ENCODE measurements at places on chromosomes 11 and 22. TPM values are rescaled to one million over a fixed set of nuclear protein-coding genes. Genes with fewer than 3 reads are reported as not detected.

The CEP57 gene
- 31.5 TPM for total RNA-seq

The ESAM gene
- total RNA-seq = not detected

The PKP3 gene
- 520 TPM for total RNA-seq

The CARD16 gene
- total RNA-seq = 0.85 TPM

The POTEH gene
- not detected for total RNA-seq

The FXYD2 gene
- not detected for total RNA-seq

The MOV10L1 gene
- 0.07 TPM for total RNA-seq

The ROBO4 gene
- total RNA-seq = not detected

The ZNF214 gene
- total RNA-seq = 0.37 TPM

The MMP12 gene
- total RNA-seq = not detected

The SCGB1C1 gene
- total RNA-seq = not detected

The TST gene
- 66.0 TPM for total RNA-seq

The CYTH4 gene
- 0.21 TPM for total RNA-seq

The ENTHD1 gene
- not detected for total RNA-seq

The KCNJ4 gene
- not detected for total RNA-seq

The IGLL1 gene
- not detected for total RNA-seq

The RBMXL2 gene
- not detected for total RNA-seq

The GSTT2B gene
- 2.1 TPM for total RNA-seq

The MRGPRE gene
- not detected for total RNA-seq

The KCNK4 gene
- total RNA-seq = not detected

The MPPED1 gene
- total RNA-seq = not detected

The OR56A5 gene
- total RNA-seq = not detected

The FZD4 gene
- 0.33 TPM for total RNA-seq

The TP53AIP1 gene
- total RNA-seq = 2.6 TPM

The FAR1 gene
- 44.6 TPM for total RNA-seq

The ABCG4 gene
- total RNA-seq = 0.42 TPM

The UPK2 gene
- total RNA-seq = 0.56 TPM

The C1QTNF5 gene
- 0.07 TPM for total RNA-seq

The P4HA3 gene
- total RNA-seq = 0.71 TPM

The UBE4A gene
- 32.5 TPM for total RNA-seq

The GGT5 gene
- total RNA-seq = 1.9 TPM

The ABTB2 gene
- 3.3 TPM for total RNA-seq

The MMP8 gene
- total RNA-seq = not detected

The OR5A1 gene
- total RNA-seq = not detected

The IFITM10 gene
- 3.3 TPM for total RNA-seq

The MYRF gene
- 1.6 TPM for total RNA-seq

The BRD1 gene
- total RNA-seq = 30.3 TPM

The MRPL23 gene
- 285 TPM for total RNA-seq

The DDIAS gene
- total RNA-seq = 8.7 TPM

The BRSK2 gene
- 0.28 TPM for total RNA-seq

The LRFN4 gene
- 38.4 TPM for total RNA-seq

The PATE4 gene
- total RNA-seq = not detected
